GM12864 (cell line): ENCODE measurements at places on chromosomes 16 and 17.
A peak's percentile ranks its signal among the peaks of the same experiment; 100 is the strongest.

DNA sequence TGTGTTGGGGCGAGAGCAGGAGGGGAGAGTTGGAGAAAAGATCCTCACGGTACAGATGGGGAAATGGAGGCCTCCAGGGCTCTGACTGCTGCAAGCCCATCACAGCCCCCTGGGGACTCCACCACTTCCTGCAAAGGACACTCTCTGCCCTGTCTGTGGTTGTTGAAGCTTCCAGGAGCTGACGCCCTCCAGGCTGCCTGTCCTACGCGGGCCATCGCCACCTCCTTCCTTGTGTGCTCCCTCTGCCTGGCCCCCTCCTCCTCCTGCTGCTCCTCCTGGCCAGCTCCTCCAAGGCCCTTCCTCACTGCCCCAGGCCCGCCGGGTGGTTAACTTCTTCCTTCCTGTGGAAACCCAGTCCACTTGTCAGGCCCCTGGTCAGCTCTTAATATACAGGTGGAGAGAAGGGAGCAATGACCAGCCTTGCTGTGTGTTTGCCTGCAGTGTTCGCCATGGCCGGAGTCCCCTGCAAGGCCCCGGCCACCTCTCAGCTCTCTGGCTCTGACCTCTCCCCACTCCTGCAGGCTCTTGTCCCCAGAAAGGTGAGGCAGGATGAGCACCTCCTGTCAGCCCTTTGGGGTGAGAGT lies 18.4 kb upstream of the STAC2 start:
- DNase-seq = no peak

DNA sequence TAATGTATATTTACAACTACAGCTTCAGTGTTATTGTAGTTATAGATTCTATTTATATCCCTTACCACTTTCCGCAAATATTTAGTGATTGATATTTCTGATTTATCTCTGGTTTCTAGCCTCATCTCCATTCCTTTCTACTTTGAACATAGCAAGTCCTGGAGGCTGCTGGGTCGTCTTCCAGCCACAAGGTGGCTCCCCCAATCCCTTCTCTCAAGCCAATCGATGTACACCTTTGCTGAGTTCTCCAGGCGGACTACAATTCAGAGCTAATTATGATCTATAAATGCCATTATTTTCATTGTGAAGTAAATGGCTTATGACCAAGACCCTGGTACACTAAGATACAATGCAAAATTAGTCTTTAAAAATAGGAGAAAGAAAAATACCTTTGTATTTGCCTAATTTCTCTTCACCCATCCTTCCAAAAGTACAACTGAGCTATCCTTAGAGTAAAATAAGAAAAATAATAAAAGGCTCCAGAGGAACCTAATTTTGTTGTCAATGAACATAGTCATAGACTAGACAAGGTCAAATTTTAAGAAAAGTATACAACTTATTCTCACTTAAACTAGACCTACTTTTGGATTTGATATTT lies 122.1 kb downstream of the SKAP1 start:
- peak; percentile 41 for DNase-seq

DNA sequence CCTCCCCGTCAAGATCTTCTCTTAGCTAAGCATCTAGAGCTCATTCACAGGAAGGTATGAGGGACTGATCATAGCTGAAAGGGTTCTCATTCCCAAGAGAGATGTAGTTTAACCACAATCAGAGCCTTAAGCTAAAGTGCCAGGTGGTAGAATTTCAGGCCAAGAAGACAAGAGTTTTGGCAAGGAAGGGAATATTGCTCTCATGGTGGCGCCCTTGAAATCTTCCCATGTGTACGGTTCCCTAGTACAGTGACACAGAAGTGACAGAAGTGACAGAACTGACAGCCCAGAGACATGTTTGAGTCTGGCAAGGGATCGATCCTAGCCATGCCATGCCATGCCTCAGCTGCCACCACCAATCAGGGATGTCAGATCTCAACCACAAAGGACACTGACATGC lies 2.5 kb downstream of the GRIN2C start:
- DNase-seq = no peak

- peak; percentile 75 for DNase-seq
These were observed 10.2 kb upstream of the EEF2K start for GRCh38 chr16:22195695-22196558.

GRCh38 chr17:77319211-77320043 lies 178.7 kb downstream of the SEC14L1 start:
- peak; percentile 65 for DNase-seq

DNA sequence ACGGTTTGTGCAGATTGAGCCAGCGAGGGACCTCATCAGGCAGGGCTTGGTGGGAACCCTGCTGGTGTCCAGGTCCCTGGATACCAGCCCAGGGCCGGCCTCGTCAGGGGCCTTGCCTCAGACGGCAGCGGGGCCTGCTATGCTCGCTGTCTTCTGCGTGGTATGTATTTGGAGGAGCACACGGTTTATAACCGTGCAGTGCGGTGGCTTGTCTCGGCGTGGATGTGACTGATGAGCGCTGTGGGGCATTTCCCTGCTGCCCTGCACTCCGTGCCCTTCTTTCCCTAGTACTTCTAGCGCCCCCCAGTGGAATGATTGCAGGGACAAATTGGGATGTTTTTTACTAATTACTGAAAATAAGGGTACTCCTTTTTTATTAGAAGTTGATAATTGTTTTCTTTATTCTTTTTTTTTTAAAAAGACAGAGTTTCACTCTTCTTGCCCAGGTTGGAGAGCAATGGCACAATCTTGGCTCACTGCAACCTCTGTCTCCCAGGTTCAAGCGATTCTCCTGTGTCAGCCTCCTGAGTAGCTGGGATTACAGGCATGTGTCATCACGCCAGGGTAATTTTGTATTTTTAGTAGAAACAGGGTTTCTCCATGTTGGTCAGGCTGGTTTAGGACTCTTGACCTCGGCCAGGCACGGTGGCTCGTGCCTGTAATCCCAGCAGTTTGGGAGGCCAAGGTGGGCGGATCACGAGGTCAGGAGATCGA lies 15.3 kb downstream of the TBCD start:
- no peak for DNase-seq

DNA sequence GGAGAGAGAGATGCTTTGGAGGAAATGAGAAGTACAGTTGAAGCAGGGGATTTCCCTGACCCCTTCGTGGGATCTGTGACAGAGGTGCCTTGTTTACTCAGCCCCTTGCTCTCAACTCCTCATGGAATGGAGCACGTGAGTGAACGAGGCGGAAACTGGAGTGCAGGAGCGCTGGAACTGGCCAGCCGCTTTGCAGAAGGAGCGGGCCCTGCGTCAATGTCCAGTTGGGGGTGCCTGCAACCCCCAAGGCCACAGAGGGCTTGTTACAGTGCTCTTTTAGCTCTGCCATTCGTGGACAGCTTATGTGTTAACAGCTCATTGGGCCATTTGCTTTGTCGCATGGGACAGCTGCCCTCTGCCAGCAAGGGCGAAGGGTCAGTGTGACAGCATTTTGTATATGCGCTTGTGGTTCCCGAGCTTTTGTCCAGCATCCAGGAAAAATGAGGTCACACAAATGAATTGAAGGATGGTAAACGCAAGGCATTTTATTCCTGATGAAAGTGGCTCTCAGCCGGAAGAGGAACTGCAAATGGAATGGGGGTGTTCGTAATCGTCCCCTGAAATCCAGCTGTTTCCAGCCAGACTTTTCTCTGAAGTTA lies 1395.1 kb downstream of the CDH8 start:
- DNase-seq = no peak

GRCh38 chr17:62791235-62791734 lies 16.8 kb downstream of the MARCHF10 start:
- DNase-seq = no peak

DNA sequence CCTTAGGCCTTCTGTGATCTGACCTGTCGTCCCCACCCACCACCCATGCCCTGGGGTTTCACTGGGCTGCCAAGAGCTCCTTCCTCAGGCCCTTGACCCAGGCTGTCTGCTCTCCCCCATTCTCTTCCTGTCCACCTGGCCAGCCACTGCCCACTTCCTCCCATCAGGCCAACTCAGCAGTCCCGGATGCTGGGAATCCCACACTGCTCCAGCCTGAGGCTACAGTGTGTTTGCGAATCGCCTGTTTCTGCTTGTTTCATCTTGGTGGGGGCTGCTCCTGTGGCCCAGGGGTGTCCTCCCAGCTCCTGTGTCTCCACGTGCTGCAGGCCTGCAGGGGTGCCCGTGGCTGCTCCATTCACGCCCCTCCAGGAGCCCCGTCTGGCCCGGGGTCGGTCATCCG lies 839 bp upstream of the METRN start:
- no peak for DNase-seq

DNA sequence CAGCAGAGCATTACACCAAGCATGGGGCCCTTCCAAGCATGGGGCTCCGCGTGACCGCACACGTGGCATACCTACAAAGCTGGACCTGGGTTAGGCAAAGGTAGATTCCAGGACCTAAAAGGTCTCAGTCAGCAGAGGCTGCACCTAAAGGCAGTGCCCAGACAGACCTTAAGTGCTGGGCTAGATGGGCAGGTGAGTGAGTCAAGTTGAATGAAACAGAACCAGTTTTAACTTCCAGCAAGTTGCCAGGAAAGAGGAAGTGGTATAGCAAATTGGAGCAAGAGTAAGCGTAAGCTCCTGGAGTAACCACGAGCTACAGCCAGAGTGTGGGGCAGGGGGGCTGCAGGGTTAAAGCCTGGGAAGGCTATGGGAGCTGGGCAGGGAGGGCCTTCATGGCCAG lies 49.5 kb downstream of the SRCIN1 start:
- no peak for DNase-seq

DNA sequence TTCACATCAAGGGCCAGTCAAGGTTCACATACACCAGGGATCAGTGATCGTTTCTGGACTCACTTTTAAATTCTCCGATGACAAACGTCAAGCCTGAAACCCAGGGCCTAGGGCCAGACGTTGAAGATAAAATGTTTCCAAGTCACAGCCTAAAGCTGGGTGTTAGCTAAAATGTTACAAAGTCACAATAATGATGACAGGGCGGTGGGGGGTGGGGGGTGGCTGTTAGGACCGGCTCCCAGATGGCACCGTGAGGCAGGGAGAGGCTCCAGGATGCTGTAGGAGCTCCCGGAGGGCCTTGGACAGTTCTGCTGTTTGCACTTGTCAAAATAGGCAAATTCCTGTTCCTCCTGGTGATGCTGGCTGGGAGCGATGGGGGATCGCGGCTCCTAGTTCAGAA lies 16.4 kb upstream of the RPL13 start:
- DNase-seq = no peak

GRCh38 chr17:81094509-81095382 lies 59.8 kb downstream of the BAIAP2 start:
- no peak for DNase-seq

- no peak for DNase-seq
These were observed 35.0 kb downstream of the CFDP1 start for GRCh38 chr16:75398333-75398732.

DNA sequence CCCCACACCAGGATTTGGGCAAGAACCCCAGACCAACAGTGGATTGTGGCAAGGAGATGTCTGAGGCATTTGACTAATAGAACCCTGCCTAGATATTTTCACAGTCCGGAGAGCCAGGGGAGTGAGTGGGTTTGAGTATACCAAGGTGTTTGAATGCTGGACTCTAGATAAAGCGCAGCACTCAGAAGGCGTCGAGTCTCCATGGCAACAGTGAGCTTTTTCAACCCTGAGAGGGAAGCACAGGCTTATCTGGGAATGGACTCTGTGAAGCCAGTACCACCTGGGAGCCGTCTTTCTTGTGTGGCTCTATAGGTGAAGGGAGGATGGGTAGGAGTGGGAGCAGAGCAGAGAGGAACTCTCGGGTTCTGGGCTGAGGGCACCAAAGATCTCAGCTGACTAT lies 147.0 kb downstream of the SHISA6 start:
- DNase-seq = no peak

GRCh38 chr16:52825892-52826291 lies 226.8 kb downstream of the CHD9NB start:
- no peak for DNase-seq
